ENCODE measurements at places on chromosomes 2 and 18.

GRCh38 chr2:181904022-181904632 lies 12.6 kb downstream of the ITPRID2 start:
- no peak for DNase-seq

DNA sequence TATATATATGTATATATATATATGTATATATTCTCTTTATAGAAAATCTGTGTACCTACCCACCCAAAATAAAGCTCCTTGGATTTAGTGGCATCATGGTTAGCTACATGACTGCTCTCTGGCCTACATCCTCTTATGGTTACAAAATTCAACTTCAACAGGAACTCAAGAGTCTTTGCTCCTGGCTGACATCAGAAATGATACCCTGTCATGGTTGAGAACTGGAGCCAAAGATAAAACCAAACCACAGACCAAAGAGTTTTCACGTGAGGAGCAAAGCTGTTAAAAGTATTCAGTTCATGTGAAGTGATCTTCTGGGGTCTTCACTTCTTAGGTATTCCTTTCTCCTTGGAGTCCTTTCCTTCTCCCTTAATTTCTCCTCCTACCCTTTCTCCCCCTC lies 476.3 kb downstream of the SOX11 start:
- no peak for DNase-seq

DNA sequence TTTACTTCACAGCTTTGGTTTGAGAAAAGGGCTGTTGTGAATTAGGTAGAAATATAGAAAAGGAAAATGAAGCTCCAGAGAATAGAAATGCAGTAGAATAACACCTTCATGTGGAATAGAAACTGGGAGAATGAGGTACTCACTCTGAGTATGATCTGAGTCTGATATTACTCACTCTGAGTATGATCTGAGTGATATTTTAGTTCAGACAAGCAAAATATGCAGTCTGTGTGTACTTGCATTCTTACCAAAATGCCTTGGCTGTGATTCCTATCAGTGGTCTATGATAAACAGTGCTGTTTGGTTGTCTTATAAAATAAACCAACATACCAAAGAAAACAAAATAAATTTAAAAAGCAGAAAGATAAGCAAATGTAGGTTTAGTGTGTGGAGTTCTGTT lies 487.6 kb downstream of the THSD7B start:
- no peak for DNase-seq

DNA sequence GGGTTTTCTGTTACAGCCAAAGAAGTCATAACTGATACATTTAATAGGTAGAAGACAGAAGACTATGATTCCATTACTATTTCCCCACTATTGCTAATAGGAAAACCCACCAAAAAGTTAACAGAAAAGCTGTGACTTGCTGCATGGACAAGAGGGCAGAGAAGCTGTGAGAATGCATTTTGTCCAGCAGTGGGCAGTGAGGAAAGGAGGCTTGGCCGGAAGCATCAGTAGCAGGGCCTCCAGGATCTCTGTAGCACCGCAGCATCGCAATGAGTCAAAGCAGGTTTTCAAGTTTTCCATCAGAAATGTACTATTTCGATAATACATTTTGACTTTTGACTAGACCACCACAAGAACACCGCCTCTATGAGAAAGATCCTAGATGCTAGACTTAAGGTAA lies 24.9 kb downstream of the MYO5B start:
- no peak for DNase-seq

DNA sequence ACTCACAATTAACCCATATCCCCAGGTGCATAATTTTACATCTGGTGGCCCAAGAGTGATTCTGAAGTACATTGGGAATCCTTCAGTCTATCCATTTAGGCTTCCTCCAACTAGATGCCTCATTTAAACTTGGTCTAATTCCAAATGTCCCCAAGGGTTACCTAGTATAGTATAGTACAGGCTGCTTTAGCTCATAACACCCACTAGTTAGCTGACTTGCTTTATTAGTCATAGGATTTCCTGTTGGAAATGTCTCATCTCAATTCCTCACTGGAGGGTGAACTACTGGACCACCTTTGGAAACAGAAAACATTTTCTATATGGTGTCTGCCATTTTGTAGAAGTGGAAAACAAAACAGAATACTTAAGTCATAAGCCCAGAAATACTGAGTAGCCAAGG lies 202.5 kb upstream of the SESTD1 start:
- DNase-seq: no peak

GRCh38 chr2:105546628-105546974 lies 147.8 kb upstream of the FHL2 start:
- DNase-seq: no peak

DNA sequence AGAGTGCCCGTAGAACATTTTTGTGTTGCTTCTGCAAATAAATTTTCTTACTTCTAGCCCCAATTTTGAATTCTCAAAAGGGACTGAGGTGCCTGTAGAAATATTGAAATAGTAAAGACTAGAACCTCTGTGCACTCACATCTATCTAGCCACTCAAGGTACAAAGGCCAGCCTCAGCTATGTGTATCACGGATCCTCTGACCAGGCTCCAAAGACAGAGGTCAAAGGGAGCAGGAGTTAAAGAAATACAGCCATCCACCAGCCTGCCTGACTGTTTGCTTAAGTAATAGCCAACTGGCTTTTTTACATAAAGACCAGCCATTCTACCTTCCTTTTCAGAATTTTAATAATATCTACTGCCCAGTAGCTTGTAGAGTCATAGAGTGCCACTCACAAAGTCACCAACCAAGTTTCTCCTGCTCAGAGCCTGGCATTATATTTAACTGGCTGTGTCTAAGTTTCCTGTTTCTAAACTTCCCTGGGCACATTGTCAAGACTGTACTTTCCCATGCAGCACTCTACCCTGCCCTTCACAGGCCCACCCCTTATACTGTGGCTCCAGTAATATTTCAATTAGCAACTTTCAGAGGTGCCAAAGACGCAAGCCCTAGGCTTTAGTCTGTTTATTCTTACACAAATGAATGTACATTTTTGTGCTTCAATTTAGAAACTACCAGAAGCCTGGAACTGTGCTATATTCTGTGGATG lies 338.3 kb upstream of the NT5C1B start:
- DNase-seq: no peak

DNA sequence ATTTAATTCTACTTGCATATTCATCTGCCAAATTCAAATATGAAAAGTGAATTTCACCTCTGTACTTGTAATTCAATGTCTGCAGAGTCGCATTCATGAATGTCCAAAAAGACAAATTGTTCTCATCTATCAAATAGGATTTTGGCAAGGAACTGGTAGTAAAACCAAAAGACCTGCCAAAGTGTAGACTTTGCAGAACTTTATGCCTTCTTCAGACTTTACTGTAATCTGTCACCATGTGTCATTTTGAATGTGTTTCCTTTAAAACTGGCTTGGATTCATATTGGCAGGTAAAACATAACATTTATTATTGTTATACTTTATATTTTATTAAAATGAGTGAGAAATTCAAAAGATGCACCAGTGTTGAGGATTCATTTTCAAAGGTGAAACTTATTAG lies 701.9 kb upstream of the LINC00305 start:
- DNase-seq: no peak

DNA sequence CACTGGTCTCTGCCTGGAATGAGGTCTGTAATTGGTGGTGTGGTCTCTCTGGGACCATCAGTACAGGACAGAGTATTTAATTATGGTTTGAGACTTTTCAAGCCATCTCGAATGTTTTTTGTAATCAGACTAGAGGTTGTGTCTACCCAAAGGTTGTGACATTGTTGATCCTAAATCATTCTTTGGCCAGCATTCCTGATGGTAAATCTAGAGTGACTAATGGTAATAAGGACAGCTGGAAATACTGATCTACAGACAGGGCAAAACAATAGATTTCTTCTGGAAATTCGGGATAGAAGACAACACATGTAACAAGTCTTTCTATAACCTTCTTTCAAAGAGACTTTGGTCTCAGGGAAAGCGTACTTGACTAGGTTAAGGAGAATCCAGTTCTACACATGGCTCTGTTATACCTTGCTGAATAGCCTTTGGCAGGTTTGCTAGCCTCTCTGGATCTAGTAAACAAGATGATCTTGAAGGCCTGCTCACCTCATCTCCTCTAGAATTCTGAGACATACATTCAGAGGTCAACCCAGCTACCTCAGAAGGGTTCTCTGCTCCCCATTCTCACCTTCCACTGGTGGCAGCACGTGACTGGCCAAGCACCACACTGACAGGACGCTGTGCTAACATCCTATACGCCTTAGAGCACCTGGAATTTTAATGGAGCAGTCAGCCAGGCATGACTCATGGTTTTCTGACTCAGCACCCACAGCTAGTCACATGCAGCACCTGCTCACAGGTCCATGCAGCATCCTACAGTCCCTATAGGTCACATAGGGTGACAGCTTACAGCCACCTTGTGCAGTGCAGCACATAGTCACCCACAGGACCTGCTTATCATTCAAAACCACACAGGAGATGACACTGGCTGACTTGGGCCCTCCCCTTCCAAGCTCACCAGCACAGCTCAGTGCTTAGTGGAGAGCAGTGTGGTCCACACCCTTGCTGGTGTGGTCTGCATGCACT lies 12.2 kb downstream of the PLB1 start:
- DNase-seq: peak; percentile 32

DNA sequence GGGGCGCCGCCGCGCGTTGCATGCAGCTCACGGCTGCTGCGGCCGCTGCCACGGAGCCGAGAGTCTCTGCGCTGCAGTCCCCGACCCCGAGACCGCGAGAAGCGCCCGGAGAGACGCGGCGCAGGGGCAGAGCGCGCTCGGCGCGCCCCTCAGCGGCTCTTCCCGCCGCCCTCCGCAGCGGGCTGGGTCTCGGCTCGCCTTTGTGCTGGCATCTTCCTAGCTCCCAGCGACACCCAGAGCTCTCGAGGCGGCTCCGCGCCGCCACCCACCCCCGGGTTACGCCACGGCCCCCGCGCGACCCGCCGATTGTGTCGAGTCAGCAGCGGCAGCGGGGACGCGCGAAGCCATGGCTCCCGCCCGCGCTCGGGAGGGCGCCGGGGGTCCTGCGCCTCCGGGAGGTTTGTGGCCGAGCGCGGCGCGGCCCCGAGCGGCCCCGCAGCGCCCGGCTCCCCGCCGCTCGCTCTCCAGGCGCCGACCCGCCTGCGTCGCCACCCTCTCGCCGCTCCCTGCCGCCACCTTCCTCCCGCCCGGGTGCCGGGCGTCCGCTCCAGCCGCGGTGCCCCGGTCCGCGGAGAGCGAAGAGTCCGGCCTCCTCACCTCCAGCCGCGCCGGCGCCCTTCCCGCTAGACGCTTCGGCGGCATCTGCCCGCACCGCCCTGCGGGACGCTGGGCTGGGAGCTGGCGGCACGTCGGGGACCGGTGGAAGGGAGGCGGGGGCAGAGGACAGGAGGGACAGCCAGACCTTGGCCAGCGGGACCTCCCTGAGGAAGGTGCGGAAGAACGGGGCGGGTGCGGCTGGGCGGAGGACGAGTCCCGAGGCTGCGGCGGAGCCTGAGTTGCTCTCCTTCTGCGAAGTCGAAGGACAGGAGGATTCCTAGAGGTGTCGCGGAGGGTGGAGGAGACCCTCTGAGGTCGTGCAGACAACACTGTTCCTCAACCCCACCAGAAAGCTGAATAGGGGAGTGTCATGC lies 46.3 kb upstream of the CCDC150 start:
- peak; percentile 49 for DNase-seq

GRCh38 chr2:231541645-231542044 lies 11.4 kb upstream of the NMUR1 start:
- no peak for DNase-seq

GRCh38 chr2:202442882-202443281 lies 66.8 kb downstream of the BMPR2 start:
- no peak for DNase-seq

GRCh38 chr2:41414486-41415230 lies 633.2 kb upstream of the PKDCC start:
- no peak for DNase-seq

- peak; percentile 6 for DNase-seq
These were observed 56.6 kb upstream of the HK2 start for GRCh38 chr2:74777161-74777900.

DNA sequence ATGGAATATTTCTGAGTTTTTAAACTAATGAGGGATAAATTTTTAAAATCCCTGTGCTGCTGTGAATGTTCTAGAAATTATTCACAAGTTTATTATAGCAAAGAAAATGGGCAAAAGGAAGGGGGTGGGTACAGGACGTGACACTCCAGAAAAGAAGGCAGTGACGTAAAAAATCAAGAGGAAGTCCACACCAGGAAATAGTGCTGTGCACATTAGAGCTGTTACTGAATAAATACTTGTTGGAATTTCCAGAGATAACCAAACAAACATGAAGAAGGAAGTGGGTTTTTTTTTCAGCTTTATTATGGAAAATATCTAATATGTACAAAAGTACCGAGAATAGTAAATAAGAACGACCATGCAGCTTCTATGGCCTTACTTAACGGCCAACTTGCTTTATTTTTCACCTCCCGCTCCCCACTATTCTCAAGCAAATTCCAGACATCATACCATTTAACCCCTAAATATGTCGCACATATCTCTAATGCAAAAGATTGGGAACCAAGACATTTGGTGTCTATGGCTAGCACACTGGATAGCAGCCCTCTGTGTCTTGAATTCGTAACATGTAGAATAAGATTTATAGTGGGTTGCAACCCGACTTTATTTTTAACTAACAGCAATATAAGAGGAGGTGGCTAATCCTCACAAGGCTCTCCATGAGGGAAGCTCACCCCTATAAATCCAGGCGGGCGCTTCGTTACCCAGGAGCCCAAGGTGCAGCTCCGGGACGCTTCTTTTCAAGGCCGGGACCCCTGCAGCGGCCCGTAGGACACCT lies 580 bp upstream of the NDUFV2 start:
- DNase-seq: no peak

DNA sequence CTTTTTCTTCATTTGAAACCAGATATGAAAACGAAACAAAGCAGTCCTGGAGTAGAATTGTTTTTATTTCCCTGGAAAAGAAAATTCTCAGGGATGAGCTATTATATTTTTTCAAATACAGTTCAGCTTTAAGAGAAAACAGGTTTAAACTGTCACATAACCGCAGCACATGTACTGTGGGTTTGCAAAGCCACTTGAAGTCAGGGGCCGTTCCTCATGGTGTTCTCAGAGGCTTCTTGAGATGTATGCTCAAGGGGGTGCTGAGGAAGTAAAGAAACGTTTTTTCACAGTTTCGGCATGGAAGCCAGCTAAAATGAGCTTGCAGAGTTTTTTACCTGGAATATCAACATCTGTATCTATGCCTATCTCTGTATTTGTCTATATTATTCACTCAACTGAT lies 225.3 kb downstream of the MC4R start:
- DNase-seq: no peak

GRCh38 chr18:36496022-36496421 lies 198.5 kb downstream of the FHOD3 start:
- DNase-seq: peak; percentile 9

GRCh38 chr2:67096886-67097285 lies 300.2 kb upstream of the ETAA1 start:
- DNase-seq: no peak

DNA sequence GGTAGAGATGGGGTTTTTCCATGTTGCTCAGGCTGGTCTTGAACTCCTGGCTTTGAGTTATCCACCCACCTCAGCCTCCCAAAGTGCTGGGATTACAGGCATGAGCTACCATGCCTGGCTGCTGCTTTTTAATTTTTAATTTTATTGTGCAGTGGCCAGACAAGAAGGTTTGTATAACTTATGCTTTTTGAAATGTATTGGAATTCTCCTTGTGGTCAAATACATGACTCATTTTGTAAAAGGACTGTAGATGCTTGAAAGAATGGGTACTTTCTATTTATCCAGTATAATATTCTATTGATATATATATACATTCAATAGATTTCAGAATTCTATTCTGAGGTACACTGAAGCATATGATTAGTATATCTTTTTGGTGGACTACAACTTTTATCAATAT lies 82.6 kb upstream of the ST3GAL5 start:
- no peak for DNase-seq

GRCh38 chr18:354471-354870 lies 86.6 kb upstream of the THOC1 start:
- no peak for DNase-seq

GRCh38 chr2:88087073-88087472 lies 19.4 kb downstream of the SMYD1 start:
- DNase-seq: no peak

Measured in stimulated activated CD4-positive, alpha-beta T cell treated with anti-CD3 and anti-CD28 coated beads, Interleukin-15, amount 100 ng/mL, for 24 hours (primary cell).